ENCODE measurements at places on chromosomes 2 and 18. TPM values are rescaled to one million over a fixed set of nuclear protein-coding genes. Genes with fewer than 3 reads are reported as not detected.

DNA sequence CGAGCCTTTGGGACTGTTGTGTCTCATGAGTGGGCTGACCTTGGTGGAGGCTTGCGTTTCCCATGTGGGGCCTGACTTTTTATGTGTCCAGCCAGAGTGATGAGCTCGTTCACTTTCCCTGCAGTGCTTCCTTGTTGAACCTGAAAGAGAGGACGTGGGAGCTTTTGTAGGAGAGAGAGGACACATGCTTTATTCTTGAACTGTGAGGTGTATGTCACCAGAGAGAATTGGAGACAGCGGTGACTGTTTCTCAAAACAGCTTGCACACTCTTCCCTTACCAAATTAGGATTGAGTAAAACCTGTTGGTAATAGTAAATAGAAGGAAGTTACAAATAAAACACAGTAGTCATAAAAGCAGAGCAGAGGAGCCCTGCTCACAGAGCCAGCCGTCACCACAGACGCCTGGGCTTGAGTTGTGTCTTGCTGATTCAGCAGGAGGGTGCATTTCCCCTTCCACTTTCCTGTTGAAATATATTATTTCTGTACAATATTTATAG is 60.7 kb downstream of the INPP4A start:
- no peak for DNase-seq

- DNase-seq, result no peak
Observed at GRCh38 chr2:192196421-192197194, 1.9 kb upstream of the TMEFF2 start.

- DNase-seq, result no peak
Observed at GRCh38 chr2:70668432-70668831, 99.6 kb downstream of the ADD2 start.

DNA sequence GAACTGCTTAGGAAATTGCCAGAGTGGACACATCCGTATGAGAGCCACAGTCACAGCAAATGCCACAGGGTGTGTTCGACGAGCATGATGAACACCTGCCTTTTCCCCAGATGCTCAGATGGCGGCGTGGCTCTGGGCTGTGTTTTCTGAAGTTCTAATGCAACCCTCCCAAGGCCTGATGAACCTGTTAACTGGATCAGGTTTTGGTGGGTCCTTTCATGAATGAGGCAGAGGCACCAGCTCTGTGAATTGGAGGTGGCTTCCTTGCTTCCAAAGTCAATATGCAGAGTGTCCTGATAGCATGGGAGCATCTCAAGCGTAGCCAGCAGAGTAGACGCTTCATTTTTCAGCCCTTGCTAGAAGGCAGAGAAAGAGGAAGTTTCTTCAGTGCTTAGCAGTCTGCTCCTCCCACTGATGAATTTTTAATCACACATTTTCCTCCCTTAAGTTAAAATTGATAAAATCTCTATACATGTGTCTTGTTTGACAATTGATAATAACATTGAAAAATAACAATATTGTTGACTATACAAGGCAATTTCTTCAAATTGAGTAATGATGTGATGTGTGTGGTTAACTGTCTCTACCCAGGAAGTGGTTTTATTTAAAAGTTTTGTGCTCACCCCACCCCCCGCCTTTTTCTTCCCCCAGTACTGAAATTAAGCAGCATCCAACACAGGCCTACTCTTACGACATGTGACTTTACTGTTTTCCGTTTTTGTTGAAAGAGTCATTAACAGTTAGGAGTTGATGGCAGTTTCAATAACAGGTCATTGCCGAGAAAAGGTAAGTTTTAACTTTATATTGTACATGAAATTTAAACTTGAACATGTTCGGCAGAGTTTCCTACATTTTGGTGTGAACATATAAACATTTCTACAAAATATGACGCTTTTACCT is at the start of gene ARHGAP15:
TSS of gene ARHGAP15 (plus strand) at position 739 of the 900 bp plus-strand sequence.
- no peak for DNase-seq

DNA sequence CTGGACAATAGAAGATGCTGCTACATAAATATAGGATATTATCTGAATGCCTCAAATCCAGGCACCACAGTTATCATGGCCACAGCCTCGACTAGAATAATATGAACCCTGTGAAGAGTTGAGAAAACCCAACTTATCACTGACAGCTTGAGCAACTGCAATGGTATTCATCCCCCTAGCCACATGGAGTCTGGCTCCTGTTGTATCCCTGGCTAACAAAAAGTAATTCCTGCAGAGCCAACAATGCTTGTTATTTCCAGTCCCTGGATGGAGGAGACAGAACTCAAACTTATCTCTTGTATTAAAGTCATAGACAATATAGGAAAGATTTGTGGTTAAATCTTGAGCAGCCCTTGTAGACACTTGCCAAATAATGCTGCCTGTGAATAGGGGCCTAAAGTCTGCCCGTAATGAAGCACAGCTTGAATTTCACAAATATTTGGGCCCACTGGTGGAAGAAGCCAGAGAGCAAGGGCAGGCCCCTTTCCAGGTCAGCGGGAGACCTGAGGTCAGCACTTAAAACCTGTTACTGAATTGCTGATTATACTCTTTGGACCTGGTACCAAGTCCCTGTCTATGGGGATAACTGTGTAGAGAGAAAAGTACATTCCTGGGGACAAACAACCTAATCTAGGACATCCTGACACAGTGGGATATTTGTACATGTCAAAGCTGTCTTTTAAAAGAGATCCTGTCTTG is 28.4 kb upstream of the SUCLG1 start:
- DNase-seq, result no peak

DNA sequence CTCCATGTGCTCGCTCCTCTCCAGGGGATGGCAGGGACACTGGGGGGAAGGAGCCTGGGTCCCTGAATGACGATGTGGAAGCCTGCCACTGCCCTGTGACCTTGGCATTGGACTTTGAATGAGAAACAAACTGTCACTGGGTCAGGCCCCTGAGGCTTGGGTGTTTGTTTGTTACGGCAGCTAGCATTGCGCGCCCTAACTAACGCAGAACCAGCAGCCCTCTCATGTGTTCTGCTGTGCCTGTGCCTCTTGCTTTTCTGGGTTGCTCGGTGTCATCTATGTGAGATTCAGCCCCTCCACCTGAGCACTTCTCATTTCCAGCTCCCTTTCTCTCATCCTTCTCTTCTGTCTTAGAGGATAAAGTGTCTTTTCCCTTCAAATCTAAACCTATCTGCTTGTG is 23.6 kb upstream of the INHBB start:
- no peak for DNase-seq

DNA sequence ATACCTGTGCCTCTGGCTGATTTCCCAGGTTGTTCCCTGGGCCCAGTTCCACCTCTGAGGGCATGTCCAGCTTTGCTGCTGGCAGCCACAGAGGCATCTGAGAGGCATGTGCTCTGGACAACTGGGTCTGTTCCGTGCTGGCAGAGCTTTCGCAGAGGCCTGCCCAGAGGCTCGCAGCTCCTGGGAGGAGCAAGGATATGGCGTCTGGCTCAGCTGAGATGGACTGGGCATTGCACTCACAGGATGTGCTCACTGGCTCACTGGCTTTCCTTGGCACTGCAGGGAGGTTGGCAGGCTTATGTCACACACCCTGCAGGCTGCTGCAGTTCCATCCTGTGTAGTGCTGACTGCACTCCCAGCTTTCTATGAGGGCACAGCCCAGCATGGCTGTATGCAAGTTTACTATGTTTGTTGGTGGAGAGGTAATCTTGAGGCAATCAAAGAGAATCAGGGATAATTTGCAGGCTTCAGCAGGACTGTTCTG is 172.3 kb downstream of the PRKCE start:
- no peak for DNase-seq

DNA sequence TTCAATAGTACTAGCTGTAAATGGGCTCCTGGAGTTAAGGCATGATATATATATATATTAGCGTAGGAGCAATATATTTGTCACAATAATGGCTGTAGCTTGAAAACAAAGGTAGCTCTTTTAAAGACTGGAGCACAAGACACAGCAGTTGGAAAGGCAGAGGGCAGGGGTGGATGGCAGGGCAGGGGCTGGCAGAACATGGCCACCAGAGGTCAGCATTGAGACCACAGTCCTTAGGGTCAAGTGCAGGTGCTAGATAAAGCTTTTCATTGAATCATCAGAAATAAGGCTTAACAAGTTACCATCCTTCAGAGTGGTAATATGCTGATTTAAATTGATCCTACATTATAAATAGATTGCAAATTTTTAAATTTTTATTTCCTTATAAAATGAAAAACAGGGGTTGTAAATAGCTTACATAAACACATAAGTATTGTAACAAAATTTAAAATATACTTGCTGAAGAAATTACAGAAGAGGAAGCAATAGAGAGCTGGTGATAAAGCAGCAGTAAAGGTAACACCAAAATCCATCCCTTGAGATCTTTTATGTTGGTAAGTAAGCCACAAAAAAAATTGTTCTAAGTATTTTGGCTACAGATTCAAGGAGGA is 161.2 kb upstream of the PIEZO2 start:
- DNase-seq, result no peak

DNA sequence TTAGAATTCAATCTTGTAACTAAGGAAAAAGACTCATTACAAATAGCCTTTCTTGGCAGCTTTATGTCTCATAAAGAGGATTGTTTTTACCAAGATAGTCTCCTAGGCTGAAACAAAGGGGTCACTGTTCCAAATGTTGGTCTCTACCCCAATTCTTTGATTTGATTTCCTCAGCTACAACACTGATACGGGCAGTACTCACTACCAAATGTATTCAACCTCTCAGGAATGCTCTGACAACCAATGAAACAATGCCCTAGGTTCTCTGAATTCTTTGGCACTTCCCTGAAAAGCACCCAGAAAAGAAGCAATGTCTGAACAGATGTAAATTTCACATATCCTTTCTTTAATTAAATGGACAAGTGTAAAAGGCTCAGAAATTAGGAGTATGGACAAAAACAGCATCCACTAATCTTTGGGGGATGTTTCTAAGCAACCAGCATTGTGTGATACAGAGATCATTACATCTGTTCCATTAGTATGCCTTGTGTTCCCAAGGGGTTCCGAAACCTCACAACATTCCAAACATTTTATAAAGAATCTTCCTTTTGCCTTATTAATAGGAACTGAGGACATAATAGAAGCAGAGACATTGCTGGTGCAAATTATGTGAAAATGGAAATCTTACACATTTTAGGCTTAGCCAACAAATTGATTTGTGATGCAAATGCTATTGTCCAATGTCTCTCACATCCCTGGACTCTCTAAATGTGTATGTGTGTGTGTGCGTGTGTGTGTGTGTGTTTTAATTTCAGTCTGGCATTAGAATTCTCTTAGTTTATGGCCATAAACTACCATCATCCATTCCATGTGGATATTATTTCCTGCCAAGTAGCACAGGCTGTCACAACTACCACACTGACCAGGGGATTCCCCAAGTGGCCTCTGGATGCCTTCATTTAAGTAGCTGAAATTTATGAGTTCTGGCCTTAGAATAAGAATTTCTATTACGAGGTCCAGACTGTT is 276.0 kb downstream of the MTX2 start:
- DNase-seq, result no peak

DNA sequence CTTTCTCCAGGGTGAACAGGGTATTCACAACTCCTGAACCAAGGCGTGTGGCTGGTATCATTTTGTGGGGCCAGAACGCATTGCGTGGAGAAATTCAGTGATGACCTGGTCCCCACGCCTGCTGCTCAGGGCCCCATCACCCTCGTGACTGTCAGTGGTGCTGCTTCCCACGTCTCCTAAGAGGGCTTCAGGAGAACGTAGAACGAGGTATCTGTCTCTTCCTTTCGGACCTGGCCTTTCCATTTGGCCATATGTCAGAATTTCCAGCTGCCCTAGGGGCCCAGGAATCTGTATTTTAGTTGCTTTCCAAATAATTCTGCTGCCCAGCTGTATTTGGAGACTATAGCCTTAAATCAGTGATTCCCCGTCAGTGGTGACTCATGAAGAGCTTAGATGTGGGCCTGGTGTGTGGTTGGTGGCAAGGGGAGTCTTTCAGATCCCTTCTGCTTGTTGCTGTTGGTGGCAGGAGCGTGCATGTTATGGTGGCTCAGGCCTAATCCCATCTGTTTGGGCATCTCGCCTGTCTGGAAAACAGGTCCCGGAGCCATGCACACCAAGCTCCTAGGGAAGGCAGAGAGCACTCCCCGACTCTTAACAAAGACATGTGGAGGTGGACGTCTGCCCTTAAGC is 56.4 kb downstream of the NPAS2 start:
- DNase-seq, result no peak

DNA sequence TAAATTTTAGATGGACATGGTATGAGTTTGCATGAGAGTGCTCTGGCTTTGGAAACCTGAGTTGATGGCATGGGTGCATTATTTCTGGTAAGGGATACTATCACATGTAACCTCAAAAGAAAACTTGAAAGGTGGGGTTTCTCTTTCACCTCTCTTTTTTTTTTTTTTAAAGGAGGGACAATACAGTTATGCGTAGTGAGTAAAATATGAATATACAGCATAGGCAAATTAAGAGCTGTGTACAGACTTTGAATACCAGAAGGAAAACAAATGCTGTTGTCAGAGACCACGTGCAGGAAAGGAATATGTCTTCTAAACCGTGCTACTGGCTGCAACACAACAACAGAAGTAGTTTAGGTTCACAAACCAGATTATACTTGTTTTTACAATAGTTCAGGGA is 82.1 kb downstream of the MAP4K4 start:
- no peak for DNase-seq

GRCh38 chr2:80475970-80476369 is 171.4 kb upstream of the LRRTM1 start:
- no peak for DNase-seq

DNA sequence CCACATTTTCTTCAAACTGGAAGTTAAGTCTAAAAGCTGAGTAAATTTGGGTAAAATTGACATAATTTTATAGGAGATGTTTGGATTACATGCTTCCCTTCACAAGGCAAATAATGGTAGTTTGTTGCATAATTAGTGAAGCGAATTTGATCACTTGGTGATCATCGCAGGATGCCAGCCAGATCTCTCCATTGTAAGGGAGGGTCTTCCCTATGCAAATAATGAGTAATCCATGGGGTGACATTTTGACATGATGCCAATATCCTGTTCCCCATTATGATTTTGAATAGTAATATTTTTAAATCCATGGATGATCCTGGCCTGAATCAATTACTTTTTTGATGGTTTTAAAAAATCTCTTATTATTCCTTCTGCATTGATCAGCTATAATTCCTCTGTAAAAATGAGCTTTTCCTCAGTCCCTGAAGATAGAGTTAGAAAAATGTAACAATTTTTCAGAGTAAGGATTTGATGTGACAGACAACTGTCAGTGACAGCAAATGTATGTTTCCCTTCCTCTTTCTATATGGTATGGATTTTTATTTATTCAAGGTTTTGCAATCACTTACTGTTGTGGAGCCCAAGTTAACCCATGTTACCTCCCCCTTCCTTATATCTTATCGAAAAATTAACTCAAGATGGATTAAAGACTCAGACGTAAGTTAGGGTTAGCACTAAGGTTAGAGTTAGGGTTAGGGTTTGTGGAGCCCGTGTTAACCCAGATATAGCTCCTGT is 21.4 kb downstream of the CCL20 start:
- no peak for DNase-seq

GRCh38 chr2:99338029-99338585 is 918 bp downstream of the EIF5B start:
- no peak for DNase-seq

The KIF1A gene
- not detected for total RNA-seq

The IL18R1 gene
- total RNA-seq, result 32.2 TPM

The GYPC gene
- 171 TPM for total RNA-seq

The TGFA gene
- 1.2 TPM for total RNA-seq

The AGXT gene
- total RNA-seq, result 1.4 TPM

The CHRNA1 gene
- total RNA-seq, result not detected

The ADRA2B gene
- total RNA-seq, result 1.2 TPM

The PROKR1 gene
- 3.6 TPM for total RNA-seq

The PTPN2 gene
- total RNA-seq, result 32.8 TPM

The SALL3 gene
- not detected for total RNA-seq

All from omental fat pad (tissue), 4 donors.